ENCODE measurements at places on chromosomes 6 and 20.

DNA sequence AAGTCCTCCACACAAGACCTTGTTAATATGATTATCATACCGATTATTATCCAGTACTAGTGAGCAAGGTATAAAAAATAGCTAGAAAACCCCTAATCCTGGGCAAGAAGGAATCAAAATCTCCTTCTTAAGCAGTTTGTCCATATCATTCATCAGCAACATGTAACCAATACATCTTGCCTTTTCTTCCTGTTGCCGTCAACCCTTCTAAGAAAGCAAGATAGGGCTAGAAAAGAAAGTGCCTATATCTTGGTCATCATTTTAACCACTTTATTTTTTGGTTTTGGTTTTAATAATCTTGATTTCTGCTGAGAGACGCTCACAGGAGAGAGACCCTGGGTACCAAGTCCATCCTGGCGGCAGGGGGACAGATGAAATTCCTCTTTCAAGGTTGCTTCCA, 27.2 kb upstream of the PREX1 start:
- DNase-seq = no peak

DNA sequence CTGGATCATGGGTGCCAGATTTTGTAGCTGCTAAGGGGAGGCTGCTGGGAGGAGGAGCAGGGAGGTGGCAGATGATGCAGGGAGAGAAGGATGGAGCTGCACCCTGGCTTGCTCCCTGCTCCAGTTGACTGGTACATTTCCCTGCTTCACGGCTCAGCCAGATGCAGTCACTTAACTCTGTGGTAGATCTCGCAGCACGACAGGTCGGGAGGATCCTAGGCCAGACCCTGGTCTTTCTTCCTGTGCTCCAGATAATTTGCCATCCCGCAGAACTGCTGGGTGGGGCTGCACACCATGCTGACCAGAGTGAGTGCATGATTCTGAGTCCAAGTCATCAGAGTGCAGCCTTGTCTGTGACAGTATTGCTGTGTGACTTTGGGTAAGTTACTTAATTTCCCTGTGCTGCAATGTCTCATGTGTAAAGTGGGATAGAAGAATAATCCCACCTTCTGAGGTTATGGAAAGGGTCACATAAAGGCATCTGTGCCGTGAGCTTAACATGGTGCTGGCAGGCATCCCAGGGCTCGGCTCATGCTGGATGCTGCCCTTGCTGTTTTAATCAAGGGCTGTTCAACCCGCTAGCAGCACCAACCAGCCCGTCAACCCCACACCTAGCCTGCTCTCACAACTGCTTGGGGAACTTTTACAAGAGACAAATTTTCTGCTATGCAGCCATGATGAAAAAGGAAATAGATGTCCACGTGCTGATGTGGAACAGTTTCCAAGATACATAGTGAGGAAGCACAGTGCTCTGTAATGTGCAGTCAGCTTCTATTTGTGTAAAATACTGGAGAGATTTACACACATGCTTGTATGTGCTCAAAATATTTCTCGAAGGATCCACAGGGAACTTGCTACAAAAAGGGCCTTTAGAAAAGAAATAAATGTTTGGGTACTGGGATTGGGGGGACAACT, 257.9 kb downstream of the CDH26 start:
- no peak for DNase-seq

DNA sequence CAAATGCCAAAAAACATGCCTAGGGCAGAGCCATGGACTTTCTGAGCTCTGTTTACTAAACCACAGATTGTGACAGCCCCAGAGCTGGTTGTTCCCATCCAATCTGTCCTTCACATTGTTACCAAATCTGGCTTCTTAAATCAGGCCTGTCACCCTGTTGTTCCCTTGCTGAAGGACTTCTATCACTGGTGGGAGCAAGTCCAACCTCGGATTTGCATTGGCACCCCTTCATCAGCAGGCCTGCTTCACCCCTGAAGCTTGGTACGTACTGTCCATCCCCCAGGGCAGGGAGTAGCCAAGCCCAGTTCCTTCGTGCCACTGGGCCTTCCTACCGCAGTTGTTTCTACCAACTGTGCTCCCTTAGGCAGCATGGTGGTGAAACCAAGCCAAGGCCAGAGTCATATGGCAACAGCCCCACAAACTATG, 357.3 kb upstream of the JARID2 start:
- DNase-seq = no peak

DNA sequence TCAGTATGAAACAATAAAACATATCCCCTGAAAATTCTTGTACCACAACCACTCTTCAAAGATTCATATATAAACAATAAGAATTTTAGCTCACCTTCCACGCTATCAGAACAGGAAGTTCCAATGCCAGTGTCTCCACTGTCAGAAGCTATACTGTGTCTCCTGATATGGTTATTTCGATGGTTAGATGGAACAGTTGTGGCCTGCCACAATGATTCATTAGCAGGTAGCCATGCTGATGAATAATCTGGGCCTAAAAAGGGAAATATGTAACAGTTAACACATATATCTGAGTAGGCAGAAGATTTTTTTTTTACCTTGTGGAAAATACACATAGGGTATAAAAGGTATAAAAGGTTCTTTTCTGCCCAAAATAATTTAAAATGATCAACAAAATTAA, 19.0 kb downstream of the CEP85L start:
- no peak for DNase-seq

GRCh38 chr6:80969439-80969838, 783.0 kb downstream of the TENT5A start:
- DNase-seq = no peak

GRCh38 chr6:30446259-30446658, 43.0 kb upstream of the HLA-E start:
- no peak for DNase-seq

GRCh38 chr6:15331629-15332251, 85.9 kb downstream of the JARID2 start:
- DNase-seq = no peak

DNA sequence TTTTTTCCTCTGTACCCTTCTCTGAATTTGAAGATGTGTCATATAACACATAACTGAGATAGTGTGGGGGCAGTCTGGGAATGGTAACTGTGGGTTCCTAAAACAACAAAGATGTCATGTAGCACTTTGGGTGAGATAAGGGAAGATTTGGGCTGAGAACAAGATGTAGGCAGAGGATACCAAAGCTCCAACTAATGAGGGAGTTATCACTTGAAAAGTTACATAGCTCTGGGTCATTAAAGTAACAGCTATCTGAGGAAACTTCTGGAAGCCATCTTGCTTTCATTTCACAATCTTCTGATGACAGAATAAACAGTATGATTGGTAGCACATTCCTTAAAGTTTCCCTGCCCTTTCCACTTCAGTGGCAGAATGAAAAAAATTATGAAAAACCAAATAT, 255.4 kb downstream of the TBX18 start:
- DNase-seq = no peak

- no peak for DNase-seq
Measured at GRCh38 chr6:105375797-105376196, 27.1 kb downstream of the PREP start.

DNA sequence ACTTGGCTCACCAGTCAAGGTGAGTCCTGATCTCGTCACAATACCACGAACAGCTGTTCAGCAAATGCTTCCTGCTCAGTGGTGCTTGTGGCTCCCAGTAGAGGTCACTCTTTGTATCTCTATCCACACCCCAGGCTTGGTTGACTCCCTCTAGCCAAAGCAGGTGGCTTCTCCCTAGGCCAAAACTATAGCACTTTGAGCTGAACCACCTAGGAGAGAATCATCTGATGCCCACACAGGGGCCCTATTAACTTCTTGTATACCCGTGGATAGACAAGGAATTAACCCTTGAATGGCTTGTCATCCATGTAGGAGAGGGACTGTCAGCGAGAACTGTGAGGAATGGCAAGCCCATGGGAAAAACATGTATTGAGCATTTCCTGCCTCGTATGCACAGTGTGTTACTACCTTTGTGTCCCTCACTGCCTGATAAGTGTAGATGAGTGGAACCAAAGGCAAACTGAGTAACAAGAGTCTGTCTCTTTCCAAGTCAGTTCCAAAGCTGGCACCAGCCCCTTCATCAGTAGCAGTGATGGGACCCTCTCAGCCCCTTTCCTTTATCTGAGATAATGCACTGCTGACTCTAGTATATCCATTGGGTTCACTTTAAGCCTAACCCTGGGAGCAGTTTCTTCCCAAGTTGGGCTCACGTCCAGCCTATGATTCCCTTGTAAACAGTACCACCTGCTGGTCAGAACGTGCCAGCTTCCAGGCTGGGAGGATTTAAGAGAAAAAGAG, 42.5 kb downstream of the EIF2S2 start:
- peak; percentile 80 for DNase-seq

- peak; percentile 86 for DNase-seq
Measured at GRCh38 chr6:159042003-159042825, 2.6 kb downstream of the TAGAP start.
